ENCODE measurements at places on chromosomes 7 and 10.

GRCh38 chr7:151648429-151648828, 128.7 kb upstream of the RHEB start:
- no peak for DNase-seq

DNA sequence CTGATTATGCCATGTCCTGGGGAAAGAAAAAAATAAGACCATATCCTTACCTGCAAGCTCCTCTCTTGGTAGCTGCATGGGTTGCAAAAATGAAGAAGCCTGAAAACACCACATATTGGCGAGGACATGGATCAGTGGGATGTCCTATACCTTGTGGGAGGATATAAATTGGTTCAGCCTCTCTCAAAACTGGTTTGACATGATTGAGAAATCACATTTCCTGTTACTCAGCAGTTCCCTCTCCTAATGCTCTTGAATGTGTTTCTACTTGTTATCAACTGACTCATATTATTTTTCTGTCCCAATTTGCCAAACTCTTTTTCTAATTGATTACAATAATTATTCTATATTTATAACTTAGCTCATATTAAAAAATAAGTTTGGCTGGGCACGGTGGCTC, 380.2 kb downstream of the EXOC4 start:
- DNase-seq: no peak

- no peak for DNase-seq
Observed at GRCh38 chr10:22043327-22043633, 39.8 kb upstream of the DNAJC1 start.

DNA sequence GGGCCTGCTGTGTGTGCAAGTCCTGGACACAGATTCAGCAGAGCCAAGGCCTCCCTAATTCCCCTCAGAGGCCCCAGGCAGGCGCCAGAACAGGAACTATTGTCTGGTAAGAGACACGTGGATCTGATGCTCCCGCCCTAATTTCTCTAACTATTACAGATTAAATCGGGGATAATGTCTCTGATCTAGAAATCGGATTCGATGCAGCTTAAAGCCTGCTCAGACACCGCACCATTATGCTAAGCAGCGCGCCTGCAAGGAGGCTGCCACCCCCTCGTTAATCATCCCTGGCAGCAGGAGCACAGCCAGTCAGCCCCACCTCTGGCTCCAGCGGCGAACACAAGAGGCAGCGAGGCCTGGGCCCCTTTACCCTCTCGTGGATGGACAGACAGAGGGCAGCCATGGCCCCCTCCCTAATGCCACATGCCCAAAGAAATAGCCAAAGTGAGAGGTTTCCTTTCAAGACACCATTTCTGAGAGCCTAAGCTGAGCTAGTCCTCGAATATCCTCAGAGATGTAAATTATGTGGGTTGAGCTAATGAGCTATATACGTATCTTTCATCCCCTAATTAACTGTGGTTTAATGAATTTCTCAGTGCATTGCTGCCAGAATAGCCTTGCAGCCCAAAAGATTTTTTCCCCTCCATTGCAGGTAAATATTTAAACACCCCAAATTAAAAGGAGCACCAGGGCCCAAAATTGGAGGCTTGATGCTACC, 122.1 kb downstream of the GRID1 start:
- no peak for DNase-seq

DNA sequence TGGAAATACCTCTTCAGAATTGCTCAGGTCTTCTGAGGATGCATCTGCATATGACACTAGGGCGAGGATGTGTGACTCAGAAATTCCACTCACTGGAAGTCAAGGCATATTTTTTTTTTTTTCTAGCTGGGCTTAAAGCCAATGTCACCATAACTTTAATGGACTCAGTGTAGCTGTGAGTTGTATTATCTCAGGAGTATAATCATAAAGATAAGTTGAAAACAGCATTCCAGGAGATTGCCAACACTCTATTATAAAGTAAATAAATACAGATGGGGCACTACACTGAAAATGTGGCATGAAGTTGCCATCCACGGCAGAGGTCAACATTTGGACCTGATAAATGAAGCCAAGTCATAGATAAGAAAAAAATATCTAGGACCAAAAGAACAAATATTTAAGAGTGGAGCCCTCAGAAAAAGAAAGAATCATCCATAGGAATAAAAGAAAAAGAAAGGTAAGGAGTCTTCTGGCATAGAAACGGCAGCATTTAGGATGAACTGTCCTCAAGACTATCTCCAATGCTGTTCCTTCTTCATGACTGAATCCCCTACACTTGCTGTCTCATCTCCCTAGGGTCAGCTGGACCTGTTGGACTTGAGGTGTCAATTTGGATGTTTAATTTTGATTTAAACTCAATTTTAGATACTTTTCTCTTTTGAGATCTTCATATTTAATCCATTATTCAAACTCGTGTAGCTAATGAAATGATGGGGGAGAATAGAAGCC, 72.9 kb upstream of the CAV2 start:
- DNase-seq: no peak

DNA sequence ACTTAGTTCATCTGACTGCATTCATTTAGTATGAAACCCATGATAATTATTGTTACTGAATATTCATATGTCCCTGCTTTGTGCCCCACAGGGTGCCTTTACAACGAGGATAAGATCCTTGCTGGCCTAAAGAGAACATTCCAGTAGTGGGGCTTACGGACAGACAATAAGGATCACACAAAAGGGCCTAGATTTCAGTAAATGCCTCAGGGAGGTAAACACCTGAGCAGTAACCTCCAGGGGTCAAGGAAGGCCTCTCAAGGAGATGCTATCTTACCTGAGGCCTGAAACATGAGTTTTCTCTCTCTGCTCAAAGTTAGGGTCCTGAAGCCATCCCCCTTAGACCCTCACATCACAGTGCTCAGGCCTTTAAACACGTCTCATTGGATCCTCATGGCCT, 228.7 kb downstream of the TCF7L2 start:
- no peak for DNase-seq

DNA sequence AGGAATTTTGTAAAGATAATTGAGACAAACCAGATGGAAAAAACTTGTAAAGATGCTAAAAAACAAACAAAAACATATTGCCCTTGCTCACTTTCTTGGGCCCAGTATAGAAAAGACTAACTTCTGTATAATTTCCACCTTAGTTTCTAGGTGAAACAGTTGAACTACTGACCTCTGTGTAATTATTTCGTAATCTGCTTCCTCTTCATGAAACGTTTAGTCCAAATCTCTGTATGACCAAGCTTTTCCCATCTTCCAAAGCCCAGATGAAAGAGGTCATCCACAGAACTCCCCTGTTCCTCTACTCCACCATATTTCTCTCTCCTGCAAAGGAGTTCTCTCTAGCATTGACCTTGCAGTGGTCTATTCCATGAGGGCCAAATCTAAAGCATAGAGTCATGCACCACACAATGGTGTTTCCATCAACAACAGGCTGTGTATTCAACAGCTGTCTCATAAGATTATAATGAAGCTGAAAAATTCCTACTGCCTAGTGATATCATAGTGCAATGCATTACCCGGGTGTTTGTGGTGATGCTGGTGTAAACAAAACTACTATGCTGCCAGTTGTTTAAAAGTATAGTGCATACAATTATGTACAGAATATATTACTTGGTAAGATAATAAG, 647.6 kb downstream of the TNS3 start:
- DNase-seq: no peak

- no peak for DNase-seq
Observed at GRCh38 chr7:46853451-46853850, 728.5 kb downstream of the TNS3 start.

DNA sequence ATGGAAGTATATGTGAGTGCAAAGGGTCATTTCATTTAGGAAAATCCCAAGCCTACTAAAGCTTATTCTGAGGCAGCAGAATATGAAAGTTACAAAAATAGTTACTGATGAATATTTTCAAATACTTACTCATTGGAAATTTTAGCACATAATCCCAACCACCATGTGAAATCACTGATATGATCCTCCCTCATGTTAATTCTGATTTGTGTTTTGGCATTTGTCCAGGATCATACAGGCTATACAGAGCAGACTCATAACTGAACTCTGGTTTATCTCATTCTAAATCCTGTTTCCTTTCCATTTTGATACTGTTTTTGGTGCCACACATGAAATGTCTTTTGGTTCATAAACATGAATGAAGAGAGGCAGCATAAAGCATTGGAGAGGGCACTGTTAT, 3.4 kb upstream of the FAM24B start:
- DNase-seq: no peak

DNA sequence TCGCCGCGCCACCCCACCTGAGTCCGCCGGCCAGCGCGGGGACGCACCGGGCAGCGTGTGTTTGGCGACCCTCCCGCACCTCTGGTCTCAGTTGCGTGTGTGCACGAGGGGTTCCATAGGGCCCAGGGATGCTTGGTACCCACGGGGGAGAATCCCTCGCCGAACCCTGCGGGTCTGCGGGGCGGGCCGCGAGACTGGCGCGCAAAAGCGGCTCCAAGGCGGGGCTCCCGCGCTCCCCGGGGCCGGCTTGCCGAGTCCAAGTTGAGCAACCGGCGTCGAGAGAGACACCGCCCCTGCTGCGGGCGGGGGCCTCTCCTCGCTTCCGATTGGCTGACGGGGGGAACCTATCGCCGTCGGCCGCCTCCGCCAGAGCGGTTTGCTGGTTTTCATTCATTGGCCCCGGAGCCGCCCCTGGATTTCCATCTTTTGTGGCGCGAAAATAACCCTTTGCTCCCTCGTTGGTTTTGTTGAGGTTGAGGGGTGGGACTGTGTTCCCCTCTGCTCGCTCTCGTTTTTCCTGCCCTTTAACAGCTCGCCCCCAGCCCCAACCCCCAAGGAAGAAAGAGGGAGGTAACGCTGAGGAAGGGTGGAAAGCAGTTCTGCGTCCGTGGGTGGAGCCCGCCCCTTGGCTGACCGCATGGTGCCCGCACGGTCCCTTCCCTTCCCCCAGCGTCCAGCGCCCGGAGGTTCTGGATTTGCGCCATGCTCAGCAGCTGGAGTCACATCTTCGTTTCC, 4.0 kb upstream of the IGF2BP3 start:
- peak; percentile 72 for DNase-seq

DNA sequence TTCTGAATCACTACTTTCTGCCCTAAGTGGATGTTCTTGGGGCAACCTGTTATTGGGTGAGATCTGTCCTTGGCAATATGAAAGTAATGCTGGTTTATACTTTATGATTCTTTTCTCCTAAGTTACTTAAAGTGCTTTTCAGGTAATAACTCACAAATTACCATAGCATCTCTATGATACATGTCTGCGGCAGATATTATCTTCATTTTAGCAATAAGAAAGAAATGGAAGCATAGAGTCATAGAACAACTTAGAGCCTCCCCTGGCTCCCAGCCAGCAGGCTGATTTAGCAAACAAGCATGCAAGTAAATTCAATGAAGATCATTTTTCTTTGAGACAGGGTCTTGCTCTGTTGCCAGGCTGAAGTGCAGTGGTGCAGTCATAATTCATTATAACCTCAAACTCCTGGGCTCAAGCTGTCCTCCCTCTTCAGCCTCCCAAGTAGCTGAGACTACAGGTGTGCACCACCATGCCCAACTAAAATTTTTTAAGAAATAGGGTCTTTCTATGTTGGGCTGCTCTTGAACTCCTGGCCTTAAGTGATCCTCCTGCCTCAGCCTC, 38.1 kb upstream of the GRM8 start:
- DNase-seq: no peak

GRCh38 chr7:13560441-13560840, 429.0 kb downstream of the ETV1 start:
- no peak for DNase-seq

GRCh38 chr10:93722550-93722949, 20.2 kb upstream of the FRA10AC1 start:
- DNase-seq: no peak

Measured in stimulated activated CD8-positive, alpha-beta memory T cell treated with anti-CD3 and anti-CD28 coated beads, Interleukin-2, amount 100 ng/mL, for 48 hours (primary cell).